Stimulated activated CD8-positive, alpha-beta memory T cell treated with anti-CD3 and anti-CD28 coated beads, Interleukin-2, amount 100 ng/mL, for 48 hours (primary cell): ENCODE measurements at places on chromosomes 7 and 10.

DNA sequence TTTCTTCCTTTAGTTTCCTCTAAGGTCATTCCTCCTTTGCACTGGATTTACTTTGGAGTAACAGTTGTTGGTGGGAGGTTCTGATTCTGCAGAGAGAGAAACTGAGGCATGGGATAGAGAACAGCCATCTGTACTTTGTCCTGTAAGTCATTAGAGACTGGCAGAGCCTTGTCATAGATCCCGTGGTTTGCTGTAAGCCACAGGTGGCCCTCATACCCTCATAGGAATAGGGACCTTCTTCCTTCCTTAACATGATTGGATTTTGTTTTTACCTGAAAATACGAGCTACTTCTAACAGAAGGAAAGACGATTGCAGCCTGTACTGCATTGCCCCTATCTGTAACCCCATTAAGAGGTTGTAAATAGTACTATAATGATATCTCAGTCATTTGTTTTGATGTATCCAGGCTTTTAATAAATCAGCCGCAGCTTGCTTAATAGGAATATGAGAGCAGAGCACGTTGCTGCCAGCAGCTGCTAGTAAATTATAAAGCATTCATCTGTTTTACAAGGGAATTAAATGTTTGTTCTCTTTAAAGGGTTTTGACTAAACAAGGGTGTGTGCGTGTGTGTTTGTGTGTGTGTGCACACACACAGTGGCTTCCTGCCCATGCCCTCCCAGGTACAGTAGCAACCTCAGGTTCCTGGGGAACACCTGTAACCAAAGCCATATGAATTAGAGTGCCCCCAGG lies 249.8 kb downstream of the AUTS2 start:
- DNase-seq: no peak

DNA sequence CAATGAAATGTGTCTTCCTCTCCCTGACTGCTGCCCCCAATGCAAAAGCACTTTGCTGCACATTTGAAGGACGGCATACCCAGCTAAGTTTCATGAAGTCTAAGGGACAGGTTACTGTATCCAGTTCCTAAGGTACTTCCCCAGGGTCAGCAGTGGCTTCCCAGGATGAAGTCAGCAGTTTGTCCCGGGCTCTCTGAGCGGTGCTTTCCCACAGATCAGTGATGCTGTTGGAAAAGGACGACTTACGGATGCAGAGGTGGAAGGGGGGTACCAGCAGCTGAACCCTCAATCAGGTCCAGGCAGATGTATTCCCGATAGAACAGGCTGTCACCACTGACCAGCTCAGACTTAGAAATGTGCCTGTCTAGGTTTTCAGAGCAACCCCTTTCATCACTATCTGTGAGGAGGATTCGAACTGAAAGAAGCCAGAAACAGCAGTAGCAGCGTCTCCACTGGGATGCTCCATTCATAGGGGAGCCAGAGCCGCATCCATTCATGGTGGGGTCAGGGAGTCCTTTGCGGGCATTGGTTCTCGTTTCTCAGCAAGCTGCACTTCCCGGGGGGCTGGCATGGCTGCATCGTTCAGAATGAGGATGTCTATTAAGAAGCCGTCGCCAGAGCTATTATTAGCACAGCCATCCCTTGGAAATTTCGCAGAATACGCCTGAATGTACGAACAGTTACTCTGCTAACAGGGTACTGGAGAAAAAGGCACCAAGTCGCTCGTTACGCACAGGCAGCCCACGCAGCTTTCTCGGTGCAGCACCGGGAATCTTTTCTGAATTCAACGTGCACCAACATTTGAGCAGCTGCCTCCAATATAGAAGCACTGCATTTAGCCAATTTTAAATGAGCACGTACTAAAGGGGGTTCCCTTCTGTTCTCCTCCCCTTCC lies 303.7 kb downstream of the PRPF18 start:
- no peak for DNase-seq

DNA sequence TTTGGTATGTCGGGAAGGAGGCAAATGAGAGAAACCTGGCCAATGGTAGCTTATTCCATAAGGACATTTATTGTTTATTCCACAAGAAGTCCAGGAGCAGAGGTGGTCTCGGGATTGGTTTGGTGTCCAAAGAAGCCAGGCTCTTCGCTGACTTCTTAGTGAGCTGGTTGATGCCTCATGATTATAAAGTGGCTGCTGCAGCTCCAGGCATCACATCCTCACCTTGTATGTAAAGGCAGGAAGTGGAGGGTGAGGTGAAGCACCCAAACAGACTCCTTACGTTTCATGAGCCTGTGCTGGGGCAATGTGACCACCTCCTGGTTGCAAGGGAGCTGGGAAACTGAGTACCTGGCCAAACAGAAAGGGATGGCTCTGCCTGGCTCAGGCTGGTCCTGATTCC lies 92.4 kb downstream of the MYL10 start:
- DNase-seq: no peak

DNA sequence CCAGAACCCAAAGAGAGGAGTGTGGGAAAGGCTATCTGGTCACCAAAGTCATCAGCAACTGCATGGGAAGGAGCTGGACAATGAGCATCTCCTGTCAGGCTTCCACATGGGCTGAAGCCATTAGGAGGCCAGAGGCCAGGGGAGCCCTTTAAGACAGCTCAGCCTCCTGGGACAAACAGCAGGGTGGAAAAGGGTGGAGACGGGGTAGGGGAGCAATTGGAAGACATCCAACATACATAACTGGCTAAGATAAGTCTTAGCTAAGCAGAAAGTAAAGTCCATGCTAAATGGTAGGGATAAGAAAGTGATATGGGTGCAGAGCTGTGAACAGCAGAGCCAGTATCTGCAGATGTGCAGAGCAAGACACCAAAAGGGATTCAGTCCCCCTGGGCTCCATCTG lies 1.5 kb upstream of the OAT start:
- DNase-seq: no peak

- no peak for DNase-seq
Observed at GRCh38 chr10:104834580-104834979, 193.5 kb downstream of the SORCS3 start.

DNA sequence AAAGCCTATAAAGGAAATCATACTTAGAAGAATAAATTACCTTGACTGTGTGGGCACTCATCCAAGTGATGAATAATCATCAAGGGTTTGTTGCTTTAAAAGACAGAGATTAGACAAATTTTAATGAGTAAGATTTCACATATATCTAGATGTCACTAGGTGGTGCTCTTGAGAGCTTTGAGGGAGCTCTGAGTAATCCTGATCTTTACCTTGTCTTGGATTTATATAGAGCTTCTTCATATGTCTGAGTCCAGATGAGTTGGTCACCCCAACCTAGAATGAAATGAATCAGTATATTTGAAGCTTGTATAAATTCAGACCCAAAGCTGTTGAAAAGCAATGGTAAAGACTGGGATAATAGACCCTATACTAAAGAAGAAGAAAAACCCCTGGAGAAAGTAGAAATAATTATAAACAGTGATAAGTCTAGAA lies 3.7 kb downstream of the AGR2 start:
- DNase-seq: no peak

- no peak for DNase-seq
Observed at GRCh38 chr10:69916118-69916517, 114.4 kb downstream of the COL13A1 start.

DNA sequence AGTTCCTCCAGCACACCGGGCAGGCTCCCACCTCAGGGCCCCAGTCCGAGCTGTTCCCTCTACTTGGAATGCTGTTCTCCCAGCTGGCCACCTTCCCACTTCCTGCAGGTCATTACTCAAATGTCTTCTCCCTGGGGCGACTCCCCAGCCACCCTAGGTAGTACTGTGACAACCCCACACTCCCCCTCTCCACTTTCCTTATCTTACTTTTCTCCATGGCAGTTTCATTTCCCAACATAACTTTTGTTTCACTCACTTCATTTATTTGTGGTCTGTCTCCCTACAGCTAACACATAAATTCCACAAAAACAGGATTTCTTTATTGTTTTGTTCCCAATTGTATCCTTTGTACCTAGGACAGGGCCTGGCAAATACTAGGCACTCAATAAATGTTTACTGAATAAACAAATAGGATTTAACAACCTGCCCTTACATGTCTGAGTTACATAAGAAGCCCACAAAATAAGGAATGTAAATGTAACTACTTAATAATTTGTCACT lies 76.5 kb downstream of the JAZF1 start:
- DNase-seq: no peak

DNA sequence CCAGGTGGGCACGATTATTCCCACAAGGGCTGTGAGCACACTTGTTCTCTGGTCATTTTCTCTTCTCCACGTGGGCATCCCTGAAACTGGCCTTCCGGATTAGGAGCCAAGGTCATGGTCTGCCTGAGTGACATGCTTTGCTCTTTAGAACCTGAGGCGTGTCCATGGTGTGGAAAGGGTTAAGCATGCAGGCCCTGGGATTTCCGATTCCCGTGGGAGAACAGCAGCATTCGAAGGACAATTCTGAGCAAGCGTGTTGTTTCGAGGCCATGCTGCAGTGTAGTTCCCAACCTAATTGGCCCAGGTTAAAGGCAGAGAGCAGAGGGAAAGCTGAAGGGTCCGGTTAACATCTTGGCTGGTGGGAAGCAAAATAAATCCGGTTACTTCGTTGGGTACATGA lies 245.9 kb downstream of the SKAP2 start:
- no peak for DNase-seq

DNA sequence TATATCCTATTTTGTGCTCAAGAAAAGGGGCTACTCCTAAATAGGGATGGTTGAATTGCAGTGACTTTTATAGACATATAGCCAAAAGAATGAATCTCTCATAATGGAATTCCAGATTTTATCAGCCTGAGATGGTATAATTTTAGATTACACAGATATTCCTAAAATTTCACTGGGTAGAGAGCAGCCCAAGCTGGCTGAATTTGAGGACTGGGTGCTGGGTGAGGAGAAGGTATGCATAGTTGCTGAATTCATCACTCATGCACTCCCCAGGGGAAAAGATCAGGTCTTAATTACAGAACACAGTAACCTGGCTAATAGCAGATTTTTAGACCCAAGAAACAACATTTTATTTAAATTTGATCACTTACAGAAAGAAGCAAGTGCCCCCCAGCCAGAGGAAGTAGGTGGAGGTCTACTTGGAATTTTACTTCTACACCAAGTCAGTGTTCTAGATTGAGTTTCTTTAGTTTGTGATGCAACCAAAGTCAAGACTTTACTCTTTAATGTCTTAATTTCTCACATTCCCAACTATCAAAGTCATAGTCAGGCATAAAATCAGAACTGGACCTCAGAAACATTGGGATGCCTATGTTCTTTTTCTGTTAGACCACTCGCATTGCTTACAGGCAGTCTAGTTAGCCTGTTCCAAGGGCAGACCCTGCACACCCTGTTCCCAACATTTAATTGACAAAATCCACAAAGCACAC lies 337.4 kb upstream of the PODXL start:
- no peak for DNase-seq

DNA sequence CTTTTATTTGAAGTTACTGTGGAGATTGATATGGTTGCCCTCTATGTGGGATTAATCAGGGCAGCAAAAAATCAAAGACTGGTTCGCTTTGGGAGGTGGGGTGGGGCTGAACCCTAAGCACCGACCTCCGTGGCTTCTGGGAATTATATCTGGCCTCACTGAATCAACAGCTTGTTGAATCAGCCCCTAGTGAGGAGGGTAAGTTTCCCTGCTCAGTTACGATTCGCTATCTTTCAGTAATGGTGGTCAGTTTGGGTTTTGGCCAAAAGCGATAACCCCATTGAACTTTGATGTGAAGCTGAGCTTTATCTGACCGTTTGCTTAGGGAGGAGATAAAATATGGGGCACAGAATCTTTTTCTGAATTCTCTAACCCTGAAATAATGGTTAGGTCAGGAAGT lies 16.6 kb upstream of the ARPC1A start:
- DNase-seq: no peak

- no peak for DNase-seq
Observed at GRCh38 chr10:62456611-62457101, 82.5 kb downstream of the ZNF365 start.

GRCh38 chr10:114655671-114656070 lies 2.4 kb downstream of the ABLIM1 start:
- no peak for DNase-seq

- no peak for DNase-seq
Observed at GRCh38 chr7:128321044-128321422, 22.7 kb downstream of the RBM28 start.
